Caki2 (cell line): ENCODE measurements at places on chromosomes 7 and 10. TPM values are rescaled to one million over a fixed set of nuclear protein-coding genes. Genes with fewer than 3 reads are reported as not detected.
A peak's percentile ranks its signal among the peaks of the same experiment; 100 is the strongest.

DNA sequence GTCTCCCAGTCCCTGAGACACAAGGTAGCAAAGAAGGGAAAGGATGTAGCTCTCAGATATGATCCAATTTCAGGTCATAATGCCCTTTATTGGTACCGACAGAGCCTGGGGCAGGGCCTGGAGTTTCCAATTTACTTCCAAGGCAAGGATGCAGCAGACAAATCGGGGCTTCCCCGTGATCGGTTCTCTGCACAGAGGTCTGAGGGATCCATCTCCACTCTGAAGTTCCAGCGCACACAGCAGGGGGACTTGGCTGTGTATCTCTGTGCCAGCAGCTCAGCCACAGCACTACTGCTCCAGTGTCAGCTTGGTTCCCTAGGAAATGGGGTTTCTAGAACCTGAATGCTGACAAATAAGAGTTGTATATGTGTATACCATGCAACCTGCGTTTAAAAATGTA is 74.6 kb upstream of the PRSS58 start:
- DNase-seq: no peak

DNA sequence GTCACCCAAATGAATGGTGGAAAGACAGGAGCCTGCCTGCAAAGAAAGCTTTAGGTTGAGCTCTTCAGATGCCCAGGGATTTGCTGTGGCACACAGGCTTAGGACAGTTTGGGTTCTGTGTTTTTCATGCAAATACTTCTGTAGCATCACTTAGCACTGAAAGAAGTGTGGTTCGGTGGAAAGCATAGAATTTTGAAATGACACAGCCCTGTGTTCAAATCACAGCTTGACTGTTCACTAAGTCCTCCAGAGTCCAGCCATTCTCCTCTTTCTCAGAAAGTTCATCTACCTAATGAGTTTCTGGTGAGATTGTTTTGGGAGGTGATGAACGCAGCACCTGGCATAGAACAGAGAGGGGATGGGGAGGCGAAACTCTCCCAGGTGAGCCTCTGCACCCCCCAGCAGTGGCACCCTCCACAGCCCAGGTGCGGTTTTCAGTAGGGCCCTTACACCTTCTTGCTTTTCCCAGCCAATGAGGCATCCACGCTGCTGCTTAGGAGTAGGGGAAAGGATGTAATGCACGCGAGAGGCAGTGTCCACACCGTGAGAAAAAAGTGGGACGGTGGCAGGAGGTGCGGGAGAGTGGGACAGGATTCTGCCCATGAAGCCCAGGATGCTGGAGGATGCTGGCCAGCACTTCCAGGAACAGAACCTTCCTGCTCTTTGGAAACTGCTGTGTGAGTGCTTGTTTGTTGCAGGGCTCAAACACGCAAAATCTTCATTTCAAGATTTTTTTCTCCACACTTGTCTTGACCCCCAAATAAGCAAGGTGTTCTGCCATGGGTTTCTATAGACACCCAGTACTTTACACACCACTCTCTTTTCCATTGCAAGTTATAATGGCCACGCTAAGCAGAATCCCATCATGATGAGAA is 11.6 kb downstream of the EN2 start:
- no peak for DNase-seq

Gene CHAT
- total RNA-seq: not detected in 2 replicates

DNA sequence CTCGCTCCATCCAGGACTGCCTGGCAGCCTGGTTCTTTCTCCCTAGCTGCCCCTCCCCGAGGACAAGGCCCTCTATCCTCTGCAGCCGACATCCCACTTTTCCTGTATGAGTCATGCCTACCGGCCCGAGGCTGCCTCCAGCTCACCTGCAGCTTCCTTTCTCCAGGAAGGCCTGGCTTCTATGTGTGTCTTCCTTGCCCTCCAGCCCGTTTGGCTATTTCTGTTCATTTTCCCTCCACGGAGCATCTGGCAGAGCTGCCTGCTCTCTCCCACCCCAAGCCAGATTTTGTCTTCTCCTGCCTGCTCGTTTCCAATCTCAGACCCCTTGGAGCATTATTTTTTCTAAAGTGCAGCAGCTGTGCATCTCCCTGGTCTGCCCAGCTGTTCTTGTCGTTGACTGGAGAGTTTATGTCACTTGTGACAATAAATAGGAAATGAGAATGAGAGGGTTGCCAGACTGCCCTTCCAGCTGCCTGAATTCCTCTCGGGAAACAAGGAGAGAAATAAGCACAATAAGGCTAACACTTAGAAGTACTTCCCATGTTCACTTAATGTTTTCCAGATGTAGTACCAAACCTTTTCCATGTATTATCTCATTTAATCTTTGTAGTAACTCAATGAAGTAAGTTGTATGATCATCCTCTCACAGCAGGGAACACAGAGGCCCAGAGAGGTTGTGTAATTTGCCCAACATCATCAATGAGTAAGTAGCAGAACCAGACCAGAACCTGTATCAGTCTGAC is 19.7 kb downstream of the UBTD1 start:
- DNase-seq: no peak

Gene CADPS2
- total RNA-seq: 6.5 and 8.6 TPM in 2 replicates

DNA sequence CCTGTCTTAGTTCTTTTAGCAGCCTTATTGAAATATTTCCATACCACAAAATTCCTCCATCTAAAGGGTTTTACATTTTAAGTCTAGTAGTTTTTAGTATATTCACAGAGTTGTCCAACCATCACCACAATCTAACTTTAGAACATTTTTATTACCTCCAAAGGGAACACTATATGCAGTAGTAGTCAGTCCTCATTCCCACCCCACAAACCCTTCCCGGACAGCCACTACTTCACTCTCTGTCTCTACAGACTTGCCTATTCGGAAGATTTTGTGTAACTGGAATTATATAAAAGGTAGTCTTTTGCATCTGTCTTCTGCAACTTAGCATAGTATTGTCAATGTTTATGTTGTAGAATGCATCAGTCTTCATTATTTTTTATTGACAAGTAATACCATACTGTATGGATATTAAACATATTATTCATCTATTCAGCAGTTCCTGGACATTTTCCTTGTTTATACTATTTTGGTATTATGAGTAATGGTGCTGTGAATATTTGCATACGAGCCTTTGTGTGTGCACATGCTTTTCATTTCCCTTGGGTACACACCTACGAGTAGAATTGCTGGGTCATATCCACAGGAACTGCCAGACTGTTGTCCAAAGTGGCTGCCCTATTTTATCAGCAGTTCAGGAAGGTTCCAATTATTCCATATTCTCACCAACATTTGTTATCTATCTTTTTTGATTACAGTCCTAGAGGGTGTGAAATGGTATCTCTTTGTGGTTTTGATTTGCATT is 60.9 kb upstream of the LANCL2 start:
- no peak for DNase-seq

Gene RBP3
- not detected in 2 replicates for total RNA-seq

GRCh38 chr10:47025540-47026300 is 114.5 kb downstream of the PTPN20 start:
- DNase-seq: no peak

Gene POLR2J
- total RNA-seq: 40.3 and 53.0 TPM in 2 replicates

- no peak for DNase-seq
Observed at GRCh38 chr10:5387169-5387568, 17.5 kb downstream of the TUBAL3 start.

DNA sequence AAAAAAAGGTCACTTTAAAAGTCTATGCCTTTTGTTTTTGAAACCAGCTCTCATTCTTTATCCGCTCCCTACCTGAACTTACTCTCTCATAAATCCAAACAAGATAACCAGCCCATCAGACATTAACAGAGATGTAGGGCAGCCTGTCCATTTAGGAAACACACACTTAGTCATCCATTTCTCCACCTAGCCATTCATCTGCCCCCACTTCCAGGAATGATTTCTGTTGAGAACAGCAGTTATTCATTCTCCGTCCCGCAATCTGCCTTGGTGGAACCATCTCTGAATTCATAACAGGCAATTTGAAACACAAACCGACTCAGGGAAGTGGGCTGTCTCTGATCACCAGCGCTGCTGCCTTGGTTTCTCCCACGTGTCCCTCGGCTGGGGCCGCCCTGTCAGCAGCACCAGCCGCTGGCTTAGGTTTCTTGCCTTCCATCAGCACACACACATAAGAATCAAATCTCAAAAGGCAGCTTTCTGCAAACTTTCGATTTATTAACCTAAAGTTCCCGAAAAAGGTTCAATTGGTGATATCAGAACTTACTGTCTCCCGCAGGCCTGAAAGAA is 528.2 kb upstream of the NRP1 start:
- DNase-seq: no peak

GRCh38 chr10:47438857-47439474 is 44.9 kb downstream of the ANXA8 start:
- DNase-seq: peak; percentile 37

GRCh38 chr7:140121326-140121725 is 55.5 kb downstream of the KDM7A start:
- DNase-seq: no peak

DNA sequence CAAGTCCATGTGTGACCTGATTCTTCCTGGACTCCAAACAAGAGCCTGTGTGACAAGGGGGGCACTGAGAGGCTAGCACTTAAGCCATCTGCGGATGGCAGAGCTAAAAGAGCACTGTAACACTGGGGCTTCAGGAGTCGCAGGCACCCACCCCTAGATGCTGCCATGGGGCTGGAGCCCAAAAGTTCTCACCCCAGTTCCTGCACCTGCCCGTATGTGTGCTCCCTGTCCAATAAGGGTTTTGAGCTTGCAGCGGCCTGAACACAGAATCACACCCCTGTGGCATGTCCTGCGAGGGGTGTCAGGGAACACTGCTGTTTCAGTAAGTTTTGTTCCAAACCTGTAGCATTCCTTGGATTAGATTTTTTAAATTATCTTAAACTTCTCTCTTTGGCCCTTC is 53.2 kb upstream of the GPR37 start:
- DNase-seq: no peak

DNA sequence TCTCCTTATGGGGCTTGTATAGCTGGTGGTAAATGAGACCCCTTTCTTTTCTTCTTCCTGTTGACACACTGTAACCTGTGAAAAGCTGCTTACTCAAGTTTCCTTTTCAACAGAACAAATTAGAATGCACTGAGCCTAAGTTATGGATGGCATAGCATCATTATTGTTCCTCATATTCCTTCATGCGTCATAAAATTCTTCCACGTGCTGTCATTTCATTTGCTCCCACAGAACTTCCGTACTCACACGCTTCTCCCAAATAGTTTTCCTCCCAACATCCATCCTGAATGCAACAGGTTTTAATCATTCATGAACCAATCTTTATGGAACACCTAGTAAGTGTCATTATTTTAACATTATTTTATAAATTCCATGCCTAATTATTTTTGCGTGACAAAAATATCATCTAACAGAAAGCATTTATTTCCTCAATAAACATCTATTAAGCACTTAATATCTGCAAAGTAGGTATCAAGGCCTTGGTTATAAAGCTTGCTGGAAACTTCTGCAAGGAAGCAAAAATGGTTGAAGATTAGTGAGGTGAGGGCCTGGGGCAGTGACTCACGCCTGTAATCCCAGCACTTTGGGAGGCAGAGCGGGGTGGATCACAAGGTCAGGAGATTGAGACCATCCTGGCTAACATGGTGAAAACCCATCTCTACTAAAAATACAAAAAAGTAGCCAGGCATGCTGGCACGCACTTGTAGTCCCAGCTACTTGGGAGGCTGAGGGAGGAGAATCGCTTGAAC is 18.9 kb upstream of the SEPTIN7 start:
- no peak for DNase-seq

Gene OR2A5
- total RNA-seq: not detected in 2 replicates

GRCh38 chr10:101238732-101239105 is 9.5 kb upstream of the LBX1 start:
- DNase-seq: no peak

DNA sequence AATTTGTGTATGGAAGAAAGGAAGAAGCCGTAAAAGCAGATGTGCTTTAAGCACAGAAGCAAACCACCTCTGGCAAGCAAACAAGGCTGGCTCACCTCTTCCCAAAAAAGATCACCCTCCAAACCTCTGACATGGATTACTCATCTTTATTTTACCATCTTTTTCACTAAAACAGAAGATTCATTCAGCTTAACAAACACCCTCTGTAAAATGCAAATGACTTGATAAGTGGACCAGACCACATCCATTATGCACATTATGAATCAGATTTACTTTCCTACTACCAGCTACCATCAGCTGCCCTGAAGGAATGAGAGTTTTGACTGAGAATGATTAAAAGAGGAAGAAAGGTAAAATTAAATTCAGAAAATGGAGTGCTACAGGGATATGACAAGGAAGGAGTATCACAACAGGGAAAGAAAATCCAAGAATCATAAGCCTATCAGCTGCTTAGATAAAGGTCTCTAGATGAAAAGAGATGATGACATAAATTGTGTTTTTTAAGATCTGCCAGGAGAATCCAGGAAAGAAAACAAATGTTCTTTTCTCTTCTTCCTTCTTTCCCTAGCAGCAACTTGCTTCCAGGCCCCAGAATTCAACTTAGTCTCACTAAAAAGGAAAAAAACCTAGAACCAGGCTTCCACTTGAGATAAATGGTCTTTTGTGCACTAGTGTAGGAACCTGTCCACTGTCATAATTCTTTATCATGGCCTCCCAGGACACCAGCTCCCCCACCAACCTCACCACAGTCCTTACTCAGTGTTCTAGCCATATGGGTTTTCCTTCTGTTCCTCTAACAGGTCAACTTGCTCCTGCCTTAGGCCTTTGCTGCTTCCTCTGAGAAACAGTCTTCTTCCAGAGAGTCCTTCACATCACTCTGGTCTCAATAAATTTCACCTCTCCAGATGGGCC is 47.4 kb downstream of the JAZF1 start:
- DNase-seq: no peak

Gene ZNF736
- total RNA-seq: 3.1 and 4.5 TPM in 2 replicates

DNA sequence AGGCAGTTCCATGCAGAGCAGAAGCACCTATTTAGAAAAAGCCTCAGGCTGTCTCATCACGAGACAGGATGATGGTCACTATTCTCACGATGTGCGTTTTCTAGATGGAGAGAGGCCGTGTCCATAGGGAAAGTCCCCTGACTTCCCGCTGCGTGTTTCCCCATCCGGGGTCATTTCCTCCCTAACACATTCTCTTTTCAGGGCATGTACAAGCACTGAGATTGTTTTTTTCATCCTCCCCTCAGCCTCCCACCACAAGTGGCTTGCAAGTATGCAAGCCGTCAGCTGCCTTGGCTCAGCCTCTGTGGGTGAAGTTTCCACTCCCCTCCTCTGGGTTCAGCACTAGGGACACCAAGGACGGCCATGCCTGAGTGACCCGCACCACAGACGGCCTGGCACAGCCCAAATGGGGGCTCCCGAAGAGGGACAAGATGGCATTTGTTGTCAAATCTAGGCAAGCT is 2.7 kb upstream of the CALML5 start:
- DNase-seq: no peak

DNA sequence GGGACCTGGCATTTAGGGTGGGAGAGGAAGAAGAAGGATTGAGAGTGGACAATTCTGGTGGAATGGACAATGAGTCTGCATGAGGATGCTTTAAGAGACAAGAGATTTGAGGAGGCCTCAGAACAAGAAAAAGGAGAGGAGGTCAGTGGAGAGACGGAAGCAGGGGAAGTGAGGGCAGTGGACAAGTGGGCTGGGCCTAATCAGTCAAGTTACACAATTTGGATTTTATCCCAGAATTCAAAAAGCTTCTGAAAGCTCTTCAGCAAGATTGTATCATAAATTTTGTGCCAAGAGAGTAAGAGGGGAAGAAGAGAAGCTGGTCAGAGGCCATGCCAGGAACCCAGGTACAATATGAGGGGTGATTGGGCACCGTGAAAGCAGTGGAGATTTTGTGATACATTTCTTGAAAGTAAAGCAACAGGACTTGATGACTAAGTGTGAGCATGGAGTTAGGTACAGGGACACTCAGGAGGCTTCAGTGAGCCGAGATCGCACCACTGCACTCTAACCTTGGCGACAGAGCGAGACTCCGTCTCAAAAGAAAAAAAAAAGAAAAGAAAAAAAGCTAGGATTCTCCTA is 19.3 kb upstream of the TSPAN13 start:
- DNase-seq: no peak
